Glomerular endothelial cell (primary cell): ENCODE measurements at places on chromosomes 3 and 15.

DNA sequence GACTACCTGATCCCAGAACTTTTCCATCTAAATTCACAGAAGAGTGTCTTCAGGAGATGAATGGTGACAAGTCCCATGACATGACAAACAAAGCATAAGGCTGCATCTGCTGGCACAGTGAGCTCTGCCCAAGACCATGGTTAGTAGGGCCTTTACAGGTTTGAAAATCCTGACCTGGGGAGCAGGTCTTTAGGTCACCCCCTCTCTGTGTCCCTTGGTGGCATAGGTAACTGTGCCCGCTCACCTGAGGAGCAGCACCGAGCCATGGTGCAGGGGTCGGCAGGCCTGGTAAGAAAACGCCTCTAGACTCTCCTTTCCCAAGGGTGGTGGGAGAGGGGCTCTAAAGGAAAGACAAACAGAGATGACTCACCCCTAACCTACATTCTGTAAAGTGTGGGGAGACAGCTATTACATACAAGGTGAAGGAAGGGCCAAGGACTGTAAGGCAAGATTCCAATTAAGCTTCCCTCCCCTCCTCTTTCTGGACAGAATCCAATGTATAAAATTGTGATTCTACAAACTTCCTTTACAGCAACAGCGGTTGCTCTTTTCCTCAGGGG is 74.0 kb downstream of the SATB1 start:
- no peak for DNase-seq

- DNase-seq = peak; percentile 34
These were observed 19.5 kb downstream of the MESD start for GRCh38 chr15:80970018-80970657.

DNA sequence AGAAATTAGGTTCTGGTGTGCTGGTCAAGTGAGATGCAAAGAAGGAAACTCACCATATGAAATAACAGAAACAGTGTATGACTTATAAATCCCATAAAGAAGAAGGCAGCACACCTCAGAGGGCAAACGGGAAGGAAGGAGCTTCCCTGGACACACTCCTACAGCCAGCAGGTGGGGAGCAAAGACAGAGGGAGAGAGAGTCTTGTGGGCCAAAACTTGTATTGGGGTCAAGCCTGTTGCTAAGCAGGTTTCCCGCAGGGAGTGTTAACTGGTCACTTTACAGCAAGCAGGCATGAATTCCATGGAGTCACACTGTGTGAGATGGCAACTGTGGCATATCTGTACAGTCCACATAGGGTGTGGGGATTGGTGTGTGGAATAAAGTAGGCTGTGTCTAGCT is 222.9 kb upstream of the NDN start:
- DNase-seq = no peak

GRCh38 chr3:70606018-70606417 is 293.6 kb upstream of the MDFIC2 start:
- no peak for DNase-seq

- no peak for DNase-seq
These were observed 108.8 kb downstream of the DPH6 start for GRCh38 chr15:35437157-35437556.

DNA sequence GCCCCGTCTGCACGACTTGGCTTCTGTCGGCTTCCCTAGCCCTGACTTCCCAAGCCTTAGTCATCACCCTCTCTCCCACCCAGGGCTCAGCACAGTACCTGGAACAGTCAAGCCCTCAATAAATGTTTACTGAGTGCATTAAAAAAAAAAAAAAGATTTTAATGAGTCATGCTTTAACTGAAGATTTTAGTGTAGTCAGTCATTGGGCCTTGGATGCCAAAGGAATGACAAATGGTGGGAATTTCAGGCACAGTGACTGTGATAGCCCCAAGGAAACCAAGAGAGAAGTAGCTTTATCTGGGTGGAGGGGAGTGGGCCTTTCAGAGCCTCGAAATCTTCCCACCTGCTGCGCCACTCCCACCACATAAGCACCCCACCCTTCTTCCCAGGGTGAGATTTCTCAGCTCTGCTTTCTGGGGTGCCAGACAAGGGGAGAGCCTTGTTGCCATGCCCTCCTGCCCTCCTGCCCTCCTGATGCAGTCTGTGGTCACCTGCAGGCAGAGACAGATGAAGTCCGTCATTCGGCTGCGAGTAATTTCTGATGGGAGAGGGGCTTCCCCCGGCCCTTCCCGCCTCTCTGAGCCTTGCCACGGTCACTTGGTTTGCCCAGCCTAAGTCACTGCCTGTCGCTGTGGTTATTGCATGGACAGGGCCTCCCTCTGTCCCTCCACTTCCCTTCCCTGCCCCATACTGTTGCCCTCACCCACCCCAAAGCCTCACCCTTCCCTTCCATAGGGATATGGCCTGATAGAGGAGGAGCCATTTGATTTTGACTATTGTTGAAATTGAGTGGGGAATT is 41.8 kb downstream of the SMAD3 start:
- peak; percentile 94 for DNase-seq

GRCh38 chr3:138902171-138902570 is 44.8 kb downstream of the FOXL2 start:
- DNase-seq = no peak

DNA sequence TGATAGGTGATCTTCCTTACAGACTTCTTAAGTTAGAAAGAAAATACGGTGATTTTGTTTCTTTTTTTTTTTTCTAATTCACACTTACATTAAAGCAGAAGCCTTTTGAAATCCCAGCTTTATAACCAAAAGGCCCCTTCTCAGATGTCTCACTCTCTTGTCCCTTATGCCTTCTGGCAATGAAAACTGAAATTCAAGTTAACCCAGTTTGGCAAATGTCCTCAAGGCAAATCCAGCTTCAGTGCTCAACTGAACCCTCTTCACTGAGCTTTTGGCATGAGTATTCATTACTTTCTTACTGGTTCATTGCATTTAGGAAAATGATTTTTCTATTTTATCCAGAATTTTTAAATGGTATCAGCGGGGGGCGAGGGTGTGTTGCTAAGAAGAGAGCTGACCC is 17.0 kb downstream of the PLCH1 start:
- DNase-seq = no peak

GRCh38 chr15:62553911-62554563 is 389.0 kb upstream of the C2CD4B start:
- DNase-seq = no peak

GRCh38 chr3:65979162-65979561 is 59.6 kb downstream of the MAGI1 start:
- DNase-seq = no peak

DNA sequence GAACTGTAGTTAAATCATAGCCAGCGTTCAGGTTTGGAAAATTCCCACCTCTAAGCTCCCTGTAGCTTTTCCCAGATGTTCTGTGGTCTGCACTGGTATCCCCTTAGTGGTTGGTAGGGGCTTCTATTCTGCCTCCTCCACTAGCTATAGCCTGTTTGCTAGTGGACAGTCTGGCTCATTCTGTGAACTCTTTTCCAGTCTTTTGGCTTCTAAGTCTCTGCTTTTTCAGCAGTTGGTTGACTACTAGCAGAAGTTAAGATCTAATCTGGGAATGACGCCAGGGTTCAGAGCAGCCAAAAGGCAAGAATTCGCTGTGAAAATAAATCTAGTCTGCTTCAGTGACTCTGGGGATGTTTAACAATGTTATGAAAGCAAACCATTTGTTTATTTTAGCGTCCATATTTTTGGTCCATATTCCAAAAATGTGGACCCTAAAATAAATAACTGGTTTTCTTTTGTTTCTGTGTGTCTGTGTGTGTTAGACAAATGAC is 73.7 kb upstream of the WDR72 start:
- no peak for DNase-seq

DNA sequence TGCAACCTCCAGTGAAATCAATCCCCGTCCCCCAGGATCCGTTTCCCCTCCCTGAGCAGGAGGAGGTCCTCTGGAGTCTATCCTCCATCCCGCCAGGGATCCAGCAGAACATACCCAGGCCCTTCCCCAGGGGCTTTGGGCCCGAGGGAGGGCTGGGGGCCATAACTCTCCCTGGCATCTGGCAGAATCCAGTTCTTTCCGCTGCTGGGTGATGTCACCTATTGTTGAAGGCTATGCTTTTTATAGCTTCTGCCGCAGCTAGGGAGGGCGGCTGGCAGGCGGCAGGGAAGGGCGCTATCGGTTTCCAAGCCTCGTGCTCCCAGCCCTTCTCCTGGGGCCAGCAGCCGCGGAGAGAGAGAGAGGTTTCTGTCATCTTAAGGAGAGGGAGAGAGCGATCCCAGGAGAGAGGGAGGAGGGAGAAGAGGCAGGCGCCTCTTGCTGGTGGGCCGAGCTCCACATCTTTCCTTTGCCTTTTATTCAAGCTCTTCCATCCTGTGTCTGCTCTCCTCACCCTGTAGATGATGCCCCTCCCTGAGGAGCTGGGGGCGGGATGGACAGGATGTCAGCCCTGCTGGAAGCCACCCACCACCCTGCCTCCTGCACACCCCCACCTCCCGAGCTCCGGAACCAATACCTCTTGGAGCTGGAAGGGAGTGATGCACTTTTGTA is 120.1 kb downstream of the ANP32A start:
- DNase-seq = no peak
